ENCODE measurements at places on chromosomes 11 and 22.

GRCh38 chr11:26418386-26418912, 86.5 kb downstream of the ANO3 start:
- DNase-seq = no peak

DNA sequence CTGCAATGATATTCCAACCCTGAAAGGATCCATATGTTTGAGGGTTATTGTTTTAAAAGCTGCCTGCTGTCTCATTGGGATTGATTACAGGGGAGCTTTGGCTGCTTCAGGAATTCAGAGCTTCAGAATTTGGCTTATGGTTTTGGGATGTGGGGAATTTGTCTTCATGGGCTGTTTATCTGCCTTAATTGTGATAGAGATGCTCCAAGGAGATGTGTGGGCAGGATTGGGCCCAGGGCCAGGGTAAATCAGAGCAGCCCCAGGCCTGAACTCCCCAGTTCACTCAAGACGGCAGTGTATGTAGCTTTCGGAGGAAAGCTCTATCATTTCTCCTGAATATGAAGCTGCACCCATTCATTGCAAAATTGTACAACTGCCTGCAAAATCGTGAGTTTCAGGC, 88.5 kb downstream of the ALX4 start:
- DNase-seq = no peak

DNA sequence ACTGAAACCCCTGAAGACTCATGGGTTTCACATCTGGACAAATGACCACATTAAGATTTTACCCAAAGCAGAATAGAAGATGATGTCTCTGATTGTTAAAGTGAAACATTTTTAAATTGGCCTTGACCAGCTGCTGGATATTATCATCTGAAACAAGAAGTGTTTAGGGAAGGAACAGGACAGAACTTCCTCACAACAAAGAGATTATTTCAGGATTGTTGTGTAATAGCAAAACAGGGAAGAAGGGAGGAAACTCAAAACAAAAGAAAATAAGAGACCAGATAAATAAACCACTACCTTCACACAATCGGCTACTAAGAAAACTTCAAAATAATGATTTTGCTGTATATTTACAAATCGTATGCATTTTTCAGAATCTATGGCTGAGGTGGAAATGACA, 319.2 kb upstream of the API5 start:
- DNase-seq = no peak

GRCh38 chr11:82233201-82233600, 500.5 kb downstream of the FAM181B start:
- DNase-seq = no peak

DNA sequence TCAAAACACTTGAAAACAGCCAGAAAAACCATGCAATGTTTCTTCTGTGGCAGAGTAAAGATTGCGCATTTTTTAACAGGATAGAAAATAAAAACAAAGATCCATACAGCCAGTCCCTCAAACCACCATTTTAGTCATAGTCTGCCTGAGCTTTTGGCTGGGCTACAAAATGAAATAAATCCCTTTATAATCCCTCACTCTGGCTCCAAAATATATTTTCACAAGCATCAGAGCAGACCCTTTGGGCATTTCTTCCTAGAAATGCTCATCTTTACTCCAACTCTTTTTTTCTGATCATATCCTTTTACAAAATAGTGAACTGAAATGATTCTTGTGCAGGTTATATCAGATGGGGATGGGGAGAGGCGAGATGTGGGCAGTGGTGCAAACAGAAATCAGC, 31.8 kb upstream of the LMO2 start:
- DNase-seq = no peak

DNA sequence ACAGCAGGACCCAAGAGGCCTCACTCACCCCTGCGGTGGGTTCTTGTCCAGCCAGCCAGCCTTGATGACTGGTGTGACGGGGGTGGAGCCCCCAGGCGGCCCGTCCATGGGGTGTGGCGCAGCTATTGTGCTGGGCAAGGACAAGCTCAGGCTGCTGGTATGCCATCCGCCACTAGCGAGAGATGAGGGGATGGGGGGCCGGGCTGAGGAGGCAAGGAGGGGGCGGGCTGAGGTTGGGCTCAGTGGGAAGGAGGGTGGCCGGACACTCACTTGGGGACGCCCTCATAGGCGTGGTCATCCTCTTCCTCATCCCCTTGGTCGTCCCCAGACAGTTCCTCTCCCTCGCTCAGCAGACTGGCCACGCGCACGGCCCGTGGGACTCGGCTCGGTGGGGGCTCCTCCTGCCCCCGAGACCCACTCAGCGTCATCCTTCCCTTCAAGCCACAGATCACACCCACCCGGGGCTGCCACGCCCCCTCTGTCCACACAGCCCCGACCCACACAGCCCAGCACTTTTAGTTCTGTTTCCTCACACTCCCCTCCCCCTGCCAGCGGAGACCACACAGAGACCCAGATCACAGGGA, 38.0 kb upstream of the PDE2A start:
- DNase-seq = no peak

- no peak for DNase-seq
Observed at GRCh38 chr11:105179542-105180278, 40.1 kb upstream of the CARD18 start.

GRCh38 chr11:107757661-107758060, 45.8 kb upstream of the SLN start:
- no peak for DNase-seq

DNA sequence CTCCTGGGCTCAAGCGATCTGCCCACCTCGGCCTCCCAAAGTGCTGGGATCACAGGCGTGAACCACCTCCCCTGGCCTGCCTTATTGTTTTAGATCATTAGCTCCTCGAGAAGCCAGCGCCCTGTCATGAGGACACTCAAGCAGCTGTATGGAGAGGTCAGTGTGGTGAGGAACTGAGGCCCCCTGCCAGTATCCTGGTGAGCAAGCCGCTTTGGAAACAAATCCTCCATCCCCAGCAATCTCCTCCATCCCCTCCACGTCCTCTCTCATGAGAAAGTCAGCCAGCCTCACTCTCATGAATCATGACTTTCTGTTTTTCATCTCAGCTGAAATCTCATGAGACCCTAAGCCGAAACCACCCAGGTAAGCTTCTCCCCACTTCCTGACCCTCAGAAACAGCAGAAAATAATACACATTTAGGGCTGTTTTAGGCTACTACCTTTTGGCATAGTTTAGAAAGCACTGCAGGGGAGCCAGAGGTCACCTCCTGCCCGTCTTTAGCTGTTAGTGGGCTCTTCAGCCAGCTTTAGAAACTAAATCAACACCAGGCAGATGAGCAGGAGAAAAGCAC, 56.0 kb downstream of the CTTN start:
- no peak for DNase-seq

DNA sequence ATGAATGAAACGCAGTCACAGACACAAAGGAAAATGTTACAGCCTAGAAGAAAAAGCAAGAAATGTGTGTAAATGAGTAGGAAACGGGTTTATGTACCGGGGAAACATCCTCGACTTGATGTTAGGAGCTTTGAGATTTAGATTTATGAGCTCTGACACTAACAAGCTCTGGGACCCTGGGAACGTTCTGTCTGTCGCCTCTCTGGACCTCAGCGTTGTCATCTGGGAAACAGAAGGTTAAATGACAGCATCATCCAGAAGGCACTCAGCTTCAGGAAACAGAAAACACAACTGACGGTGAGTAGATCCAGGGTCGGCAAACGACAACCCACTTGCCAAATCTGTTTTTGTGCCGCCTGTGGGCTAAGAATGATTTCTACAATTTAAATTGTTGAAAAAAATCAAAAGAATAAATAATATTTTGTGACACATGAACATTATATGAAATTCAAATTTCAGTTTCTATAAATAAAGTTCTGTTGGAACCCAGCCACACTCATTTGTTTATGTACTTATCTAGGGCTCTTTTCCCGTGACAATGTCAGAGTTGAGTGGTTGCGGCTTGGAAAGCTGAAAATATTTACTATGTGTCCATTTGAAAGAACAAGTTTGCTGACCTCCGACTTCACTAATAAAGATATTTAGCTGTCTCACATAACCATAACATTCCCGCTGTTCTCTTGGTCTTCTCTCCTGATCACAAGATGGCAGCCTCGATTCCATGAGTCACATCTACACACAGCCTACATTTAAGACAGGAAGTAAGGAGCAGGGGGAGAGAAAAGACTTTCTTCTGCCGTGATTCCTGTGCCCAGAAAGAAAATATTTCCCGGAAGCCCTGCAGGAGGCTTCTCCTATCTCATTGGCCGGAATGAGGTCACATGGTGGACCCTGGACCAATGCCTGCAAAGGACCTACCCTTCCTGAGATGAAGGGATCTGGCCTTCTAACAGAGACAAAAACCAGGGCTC, 47.1 kb upstream of the SYT13 start:
- no peak for DNase-seq

DNA sequence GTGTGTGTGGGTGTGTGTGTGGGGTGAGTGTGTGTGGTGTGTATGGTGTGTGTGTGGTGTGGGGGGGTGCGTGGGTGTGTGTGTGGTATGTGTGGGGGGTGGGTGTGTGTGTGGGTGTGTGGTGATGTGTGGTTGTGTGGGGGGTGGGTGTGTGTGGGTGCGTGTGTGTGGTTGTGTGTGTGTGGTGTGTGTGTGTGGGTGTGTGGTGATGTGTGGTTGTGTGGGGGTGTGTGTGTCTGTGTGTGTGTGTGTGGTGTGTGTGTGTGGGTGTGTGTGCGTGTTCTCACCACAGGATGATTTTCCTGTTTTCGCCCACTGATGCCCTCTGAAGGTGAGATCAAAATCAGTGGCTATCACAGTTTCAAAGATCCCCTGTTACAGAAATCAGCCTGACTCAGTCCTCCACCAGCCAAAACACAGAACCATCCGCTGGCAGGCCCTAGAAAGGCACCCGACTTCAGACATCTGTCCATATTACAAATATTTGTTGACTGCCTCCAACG, 24.7 kb downstream of the CPT1A start:
- no peak for DNase-seq

DNA sequence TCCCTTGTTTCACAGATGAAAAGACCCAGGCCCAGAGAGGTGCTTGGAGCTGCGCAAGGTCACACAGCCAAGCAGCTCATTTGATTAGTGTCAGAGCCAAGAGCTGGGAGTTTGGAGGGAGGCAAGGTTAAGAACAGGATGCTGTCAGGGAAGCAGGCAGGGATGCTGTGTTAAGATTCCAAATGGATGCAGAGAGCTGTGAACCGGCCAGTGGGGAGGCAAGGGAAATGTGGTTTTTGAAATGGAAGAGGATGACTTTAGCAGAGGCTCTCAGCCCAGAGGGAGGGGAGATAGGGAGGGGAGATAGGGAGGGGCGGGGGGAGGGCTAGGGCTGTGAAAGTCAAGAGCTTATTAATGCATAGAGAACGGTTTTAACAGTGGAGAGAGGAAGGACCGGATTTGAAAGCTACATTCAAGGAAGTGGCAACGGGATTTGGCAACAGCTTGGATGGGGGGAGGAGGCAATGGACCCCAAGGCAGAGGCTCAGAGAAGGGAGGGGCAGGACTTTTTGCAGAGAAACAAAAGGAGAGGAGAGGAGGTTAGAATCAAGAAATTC, 13.0 kb downstream of the RTN4RL2 start:
- no peak for DNase-seq

Data from NCI-H1436 treated with DMSO at 0.1 percent for 48 hours (cell line).